ENCODE measurements at places on chromosomes 16 and 17.
A peak's percentile ranks its signal among the peaks of the same experiment; 100 is the strongest.

- DNase-seq = no peak
Measured at GRCh38 chr16:13205352-13205751, 304.0 kb downstream of the SHISA9 start.

GRCh38 chr17:64534187-64534586 lies 27.4 kb downstream of the CEP95 start:
- no peak for DNase-seq

DNA sequence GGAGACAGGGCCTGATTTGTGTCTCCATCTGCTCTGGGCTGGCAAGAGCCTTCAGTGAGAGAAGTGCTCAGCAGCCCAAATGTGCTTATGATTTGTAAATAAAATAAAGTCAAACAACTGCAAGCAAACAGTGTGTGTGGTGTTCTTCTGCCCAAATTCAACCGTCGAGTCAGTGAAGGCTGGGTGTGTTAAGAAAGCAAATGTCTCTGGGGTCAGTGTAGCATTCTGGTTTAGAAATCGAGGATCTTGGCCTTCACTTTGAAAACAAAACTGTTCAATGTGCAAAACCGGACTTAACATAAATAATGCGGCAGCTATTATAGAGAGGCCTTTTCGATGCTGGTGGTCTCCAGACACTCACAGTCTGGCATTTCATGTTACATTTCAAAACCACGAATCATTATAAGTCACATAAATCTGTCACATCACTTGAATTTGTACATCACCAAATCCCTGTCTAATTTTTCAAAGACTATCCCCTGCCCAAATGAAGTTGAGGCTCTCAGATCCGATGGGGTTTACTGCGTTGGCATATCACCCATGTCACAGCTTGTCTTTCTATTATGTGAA lies 158.6 kb upstream of the MYOCD start:
- DNase-seq = no peak

DNA sequence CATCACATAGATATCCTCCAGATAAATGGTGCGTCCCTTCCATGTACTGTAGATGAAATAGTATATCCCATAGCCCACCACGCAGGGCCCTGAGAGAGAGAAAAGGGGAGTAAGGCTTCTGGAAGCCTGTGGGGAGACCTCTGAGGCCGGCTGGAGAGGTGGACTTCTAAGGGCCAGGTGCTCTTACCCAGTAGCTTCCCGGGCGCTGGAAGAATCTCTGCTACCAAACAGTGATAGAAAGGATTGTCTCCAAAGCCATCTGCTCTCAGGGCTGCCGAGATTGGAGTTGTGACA lies 718 bp downstream of the SAT2 start:
- no peak for DNase-seq

DNA sequence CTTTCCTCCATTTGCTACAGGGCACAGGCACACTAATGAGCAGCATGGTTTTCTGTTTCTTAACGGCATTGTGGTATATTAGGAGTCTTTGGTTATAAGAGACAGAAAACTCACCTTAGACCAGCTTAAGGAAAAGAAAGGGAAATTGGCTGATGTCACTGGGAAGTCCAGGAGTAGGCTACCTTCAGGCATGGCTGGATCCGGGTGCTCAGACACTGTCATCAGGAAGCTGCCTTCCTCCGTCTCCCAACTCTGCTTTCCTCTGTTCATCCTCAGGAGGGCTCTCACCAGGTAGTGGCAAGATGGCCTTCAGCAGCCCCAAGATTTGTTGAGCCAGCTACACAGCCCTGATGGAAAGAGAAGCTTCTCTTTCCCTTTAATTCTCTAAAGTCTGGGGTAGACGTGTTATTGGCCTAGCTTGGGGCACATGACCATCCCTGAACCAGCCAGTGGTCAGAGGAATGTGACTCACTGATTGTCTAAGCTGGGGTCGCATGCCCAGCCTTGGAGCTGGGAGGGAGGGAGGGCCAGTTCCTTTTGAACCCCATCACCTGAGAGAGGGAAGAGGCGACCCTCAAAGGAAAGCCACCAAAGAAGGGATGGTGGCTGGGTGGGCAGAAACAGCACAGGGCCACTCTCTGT lies 117.4 kb downstream of the CLEC16A start:
- no peak for DNase-seq

GRCh38 chr17:65222214-65222738 lies 85.1 kb downstream of the RGS9 start:
- DNase-seq = no peak

GRCh38 chr17:40065769-40066510 lies 3.2 kb downstream of the THRA start:
- no peak for DNase-seq

DNA sequence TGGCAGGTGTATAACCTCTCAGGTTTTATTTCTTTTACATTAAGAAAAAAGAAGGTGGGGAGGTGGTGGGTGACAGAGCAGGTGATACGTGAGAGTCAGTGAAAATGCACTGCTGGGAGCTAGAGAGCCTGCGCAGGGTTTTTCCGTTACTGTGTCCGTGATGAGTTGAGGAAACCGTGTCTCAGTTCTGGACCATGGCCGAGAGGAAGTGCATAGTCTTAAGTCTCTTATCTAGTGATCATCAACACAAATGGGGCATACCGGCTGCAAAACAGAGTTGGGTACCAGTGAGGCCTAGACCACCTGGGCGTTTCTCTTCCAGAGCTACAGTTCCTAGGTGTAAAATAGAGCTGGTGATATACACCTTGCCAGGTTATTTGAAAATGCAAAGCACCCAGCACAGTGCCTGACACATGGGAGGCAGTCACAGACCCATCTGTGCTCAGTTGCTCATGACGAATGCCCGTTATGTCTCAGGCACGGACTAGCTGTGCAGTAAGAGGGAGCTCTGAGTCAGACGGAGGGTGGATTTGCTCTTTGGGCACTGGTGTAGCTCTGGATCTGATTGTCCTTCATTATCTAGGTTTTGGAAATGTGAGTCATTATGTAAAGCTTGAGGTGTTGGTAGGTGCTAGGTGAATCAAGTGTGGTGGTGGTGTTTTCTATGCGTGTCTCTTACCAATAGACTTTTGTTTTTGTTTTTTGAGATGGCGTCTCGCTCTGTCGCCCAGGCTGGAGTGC lies 60.9 kb downstream of the RPTOR start:
- DNase-seq = no peak

DNA sequence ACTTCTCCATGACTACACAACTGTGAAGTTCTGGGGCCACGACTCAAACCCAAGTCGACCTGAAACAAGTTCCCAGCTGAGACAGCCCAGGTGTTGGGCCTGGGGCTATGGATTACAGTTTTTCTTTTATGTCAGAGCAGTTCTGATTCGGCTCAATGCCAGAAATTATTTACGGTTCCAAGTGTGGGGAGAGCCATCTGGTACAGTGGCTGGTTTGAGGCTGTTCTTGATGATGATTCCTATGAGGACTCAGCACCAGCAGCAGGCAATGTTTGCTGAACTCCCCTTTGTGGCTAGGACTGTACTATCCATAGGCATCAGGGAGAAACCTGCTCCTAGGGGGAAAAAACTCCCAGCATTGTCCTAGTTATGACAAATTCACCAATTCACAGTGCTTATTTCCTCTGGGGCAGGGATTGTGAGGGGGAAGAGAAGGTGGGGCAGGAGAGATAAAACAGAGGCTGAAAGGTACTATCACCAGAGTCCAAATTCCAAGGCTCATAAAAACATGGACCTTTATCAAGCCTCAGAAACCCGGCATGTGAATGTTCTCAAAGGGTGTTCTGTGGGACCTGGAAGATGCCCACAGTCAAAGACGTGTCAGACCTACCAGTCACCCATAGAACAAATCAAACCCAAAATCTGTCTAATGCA lies 18.2 kb upstream of the CMTM4 start:
- peak; percentile 92 for DNase-seq

DNA sequence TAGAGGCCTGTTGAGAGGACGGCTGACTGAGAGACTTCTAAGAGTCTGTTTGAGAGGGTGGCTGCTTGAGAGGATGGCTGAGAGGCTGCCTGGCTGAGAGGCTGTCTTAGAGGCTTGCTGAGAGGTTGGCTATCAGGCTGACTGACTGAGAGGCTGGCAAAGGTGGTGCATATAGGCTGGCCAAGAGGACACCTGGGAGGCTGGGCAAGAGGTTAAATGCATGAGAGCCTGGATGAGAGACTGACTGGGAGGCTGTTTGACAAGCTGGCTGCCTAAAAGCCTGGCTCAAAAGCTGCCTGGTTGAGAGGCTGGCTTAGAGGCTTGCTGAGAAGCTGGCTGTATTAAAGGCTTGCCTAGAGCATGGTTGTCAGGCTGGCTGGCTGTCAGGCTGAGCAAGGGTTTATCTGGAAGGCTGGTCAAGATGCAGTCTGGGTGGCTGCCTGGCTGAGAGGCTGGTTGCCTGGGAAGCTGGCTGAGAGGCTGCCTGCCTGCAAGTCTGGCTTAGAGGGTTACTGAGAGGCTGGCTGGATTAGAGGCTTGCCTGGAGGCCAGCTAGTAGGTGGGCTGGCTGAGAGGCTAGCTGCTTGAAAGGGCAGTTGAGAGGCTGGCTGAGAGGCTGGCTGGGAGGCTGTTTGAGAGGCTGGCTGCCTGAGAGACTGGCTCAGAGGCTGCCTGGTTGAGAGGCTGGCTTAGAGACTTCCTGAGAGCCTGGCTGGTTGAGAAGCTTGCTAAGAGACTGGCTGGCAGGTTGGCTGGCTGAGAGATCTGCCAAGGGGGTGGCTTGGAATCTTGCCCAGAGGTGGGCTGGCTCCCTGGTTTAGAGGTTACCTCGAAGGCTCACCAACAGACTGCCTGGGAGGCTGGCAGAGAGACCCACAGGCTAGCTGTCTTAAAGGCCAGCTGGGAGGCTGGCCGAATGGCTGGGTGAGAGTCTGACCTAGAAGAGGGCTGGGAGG lies 38.3 kb upstream of the ACSM2B start:
- DNase-seq = no peak

DNA sequence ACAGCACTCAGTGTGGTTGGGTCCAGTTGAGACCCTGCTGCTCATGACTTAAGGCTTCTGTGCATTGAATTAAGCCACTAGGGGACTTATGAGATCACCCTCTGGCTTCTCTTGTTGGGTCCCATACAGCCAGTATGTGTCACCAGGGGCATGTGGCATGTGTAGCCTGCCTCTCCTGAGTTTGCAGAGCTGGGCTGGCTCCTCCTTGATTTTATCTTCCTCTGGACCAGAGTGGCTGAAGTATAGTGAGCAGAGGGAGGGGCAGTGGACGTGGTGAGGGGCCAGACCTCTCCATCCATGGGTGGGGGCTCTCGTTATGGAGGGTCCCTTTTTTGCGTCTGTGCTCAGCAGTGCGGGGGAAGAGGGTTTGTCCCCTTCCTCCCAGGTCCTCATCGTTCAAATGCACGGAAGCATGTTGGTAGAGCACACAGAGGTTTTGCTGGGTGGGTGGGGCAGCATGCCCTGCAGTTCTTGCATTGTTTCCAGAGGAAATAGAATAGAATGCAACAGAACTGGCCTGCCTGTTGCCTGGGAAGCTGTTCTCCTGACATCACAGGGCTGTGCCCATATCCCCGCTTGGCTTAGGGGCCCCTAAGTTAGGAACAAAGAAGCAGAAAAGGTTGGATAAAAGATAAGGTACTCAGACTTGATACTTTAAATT lies 77.4 kb downstream of the SPECC1 start:
- no peak for DNase-seq

DNA sequence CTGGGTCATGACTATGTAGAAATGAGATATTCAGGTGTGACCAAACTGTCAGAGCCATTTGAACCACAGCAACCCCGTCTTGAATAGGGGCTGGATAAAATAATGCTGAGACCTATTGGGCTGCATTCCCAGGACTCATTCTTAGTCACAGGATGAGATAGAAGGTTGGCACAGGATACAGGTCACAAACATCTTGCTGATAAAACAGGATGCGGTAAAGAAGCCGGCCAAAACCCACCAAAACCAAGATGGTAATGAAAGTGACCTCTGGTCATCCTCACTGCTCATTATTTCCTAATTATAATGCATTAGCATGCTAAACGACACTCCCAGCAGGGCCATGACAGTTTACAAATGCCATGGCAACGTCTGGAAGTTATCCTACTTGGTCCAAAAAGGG lies 545.5 kb downstream of the TMEM114 start:
- DNase-seq = no peak

All from NCI-H1694 treated with DMSO at 0.1 percent for 48 hours (cell line).